SJCRH30 (cell line): ENCODE measurements at places on chromosomes 1 and 21. TPM values are rescaled to one million over a fixed set of nuclear protein-coding genes. Genes with fewer than 3 reads are reported as not detected.

- no peak overlapping the region for H3K27ac ChIP-seq
- H3K4me1 ChIP-seq, result no peaks in the 10 kb centered on the region
- DNase-seq, result peak; percentile 21
These were observed 160.6 kb upstream of the USP24 start for GRCh38 chr1:55375617-55376258.

DNA sequence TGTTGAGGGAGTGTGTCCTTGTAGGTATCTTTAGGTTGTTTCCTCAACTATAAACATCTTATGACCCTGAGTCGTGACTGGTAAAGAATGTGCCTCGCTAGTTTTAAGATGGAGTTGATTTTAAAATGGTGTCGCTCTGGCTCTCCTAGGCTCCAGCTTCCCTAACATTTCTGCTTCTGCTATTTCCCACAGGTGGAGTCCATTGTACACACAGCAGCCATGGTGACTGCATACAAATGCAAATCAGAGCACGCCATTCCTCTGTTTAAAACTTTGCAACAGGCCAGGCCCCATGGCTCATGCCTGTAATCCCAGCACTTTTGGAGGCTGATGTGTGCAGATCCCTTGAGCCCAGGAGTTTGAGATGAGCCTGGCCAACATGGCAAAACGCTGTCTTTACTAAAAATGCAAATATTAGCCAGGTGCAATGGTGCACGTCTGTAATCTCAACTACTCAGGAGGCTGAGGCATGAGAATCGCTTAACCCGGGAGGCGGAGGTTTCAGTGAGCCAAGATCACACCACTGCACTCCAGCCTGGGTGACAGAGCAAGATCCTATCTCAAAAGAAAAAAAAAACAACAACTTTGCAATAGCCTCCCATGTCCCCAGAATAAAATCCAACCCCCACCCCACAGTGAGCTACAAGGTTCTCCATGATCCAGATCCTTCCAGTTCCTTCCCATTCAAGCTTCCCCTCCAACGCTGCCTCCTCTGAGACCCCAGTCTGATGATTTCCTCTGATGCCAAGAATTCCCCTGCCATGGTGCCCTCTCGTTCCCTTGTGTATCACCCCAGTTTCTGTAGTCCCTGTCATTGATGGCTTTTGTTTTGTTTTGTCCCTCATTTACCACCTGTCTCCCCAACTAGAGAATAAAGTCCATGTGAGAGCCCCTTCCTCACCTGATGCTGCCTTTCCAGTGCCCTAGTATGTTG lies 36.9 kb upstream of the KLHDC7A start:
- peaks cover 9% of the 10 kb centered on the region; the same call in 1 of the 2 replicates for H3K27me3 ChIP-seq
- no peak overlapping the region for H3K27ac ChIP-seq
- H3K4me1 ChIP-seq, result no peaks in the 10 kb centered on the region
- no peak for DNase-seq
- no peak overlapping the region for H3K4me3 ChIP-seq

DNA sequence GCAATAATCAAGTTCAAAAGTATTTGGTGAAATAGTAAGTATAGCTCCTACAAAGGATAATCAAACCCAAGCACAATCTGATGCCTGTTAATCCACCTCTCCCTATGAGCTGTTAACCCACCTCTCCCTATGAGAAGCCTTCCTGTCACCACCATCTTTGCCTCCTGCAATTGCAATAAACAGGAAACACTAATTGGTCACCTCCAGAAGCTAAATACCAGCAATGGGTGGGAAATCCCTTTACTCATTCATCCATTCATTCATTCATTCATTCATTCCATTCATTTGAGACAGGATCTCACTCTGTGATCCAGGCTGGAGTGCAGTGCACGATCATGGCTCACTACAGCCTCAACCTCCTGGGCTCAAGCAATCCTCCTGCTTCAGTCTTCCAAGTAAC lies 132.8 kb downstream of the RERE start:
- no peak overlapping the region for H3K27ac ChIP-seq
- H3K36me3 ChIP-seq, result no peaks in the 10 kb centered on the region
- no peaks in the 10 kb centered on the region for H3K27me3 ChIP-seq

SLAMF6 gene
- total RNA-seq, result not detected in 2 replicates

CFAP126 gene
- not detected in 2 replicates for total RNA-seq
